ENCODE measurements at places on chromosomes 2 and 18.

DNA sequence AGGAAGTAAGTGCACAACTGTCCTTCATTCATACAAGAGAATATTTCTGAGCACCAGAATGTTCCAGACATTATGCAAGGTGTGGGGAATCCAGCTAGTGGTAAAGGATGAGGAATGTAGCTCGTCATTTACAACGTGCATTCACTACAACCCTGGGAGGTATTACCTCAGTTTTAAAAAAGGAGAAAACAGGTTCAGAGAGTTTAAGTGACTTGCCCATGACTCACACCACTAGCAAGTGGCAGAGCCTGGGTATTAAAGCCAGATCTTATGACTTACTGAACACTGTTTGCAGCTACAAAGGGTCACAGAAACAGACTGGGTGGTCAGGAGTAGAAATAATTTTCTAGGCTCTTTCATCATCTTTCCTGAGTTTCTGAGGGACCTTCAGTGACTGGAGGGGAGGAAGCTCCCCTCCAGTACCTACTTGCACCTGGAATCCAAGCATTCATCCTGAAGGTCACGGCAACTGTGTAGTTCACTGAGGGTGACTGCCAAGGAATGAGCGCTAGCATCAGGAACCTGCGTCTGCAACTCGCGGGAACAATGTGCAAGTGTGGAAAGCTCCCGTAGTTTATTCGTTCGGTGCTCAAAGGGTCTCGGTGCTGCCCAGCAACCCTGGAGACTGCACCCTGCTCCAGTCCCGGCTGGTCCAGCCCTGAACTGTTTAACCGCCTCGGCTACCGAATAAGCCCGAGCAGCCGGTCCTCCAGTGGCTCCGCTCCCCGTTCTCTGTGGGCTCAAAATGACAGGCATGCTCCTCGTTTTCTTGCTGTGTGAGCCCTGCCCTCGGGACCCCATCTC lies 647 bp downstream of the CCDC121 start:
- DNase-seq, result no peak

- no peak for DNase-seq
Measured at GRCh38 chr2:226124548-226125011, 675.0 kb downstream of the IRS1 start.

GRCh38 chr18:48138210-48138609 lies 207.8 kb upstream of the SMAD2 start:
- no peak for DNase-seq

DNA sequence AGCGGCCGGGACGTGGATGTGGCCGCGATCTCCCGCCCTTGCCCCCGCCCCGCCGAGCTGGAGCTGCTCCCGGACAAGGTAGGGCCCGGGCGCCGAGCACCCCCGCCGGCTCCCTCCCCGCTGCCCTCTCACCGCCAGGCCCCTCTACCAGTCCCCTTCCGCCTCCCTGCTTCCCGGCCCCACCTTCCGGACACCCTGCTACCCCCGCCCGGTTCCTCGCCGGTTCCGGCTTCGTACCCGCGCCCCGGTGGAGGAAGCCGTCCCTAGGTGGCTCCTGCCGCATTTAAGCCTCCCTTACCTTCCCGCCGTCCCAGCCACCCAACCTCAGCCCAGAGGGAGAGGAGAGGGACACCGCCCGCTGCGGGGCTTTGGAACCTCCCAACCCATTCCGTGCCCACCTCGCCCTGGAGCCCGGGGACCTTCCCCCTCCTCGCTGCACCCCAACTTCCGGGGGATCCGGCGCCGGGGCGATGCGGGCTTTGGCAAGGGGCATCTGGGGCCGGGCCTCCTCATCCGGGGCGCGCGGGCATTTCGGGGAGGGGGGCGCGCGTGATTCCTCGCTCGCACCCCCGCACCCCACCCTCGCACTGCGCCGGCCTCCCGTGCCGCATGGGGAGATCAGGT lies 475 bp downstream of the B3GNT2 start:
- peak; percentile 80 for DNase-seq

DNA sequence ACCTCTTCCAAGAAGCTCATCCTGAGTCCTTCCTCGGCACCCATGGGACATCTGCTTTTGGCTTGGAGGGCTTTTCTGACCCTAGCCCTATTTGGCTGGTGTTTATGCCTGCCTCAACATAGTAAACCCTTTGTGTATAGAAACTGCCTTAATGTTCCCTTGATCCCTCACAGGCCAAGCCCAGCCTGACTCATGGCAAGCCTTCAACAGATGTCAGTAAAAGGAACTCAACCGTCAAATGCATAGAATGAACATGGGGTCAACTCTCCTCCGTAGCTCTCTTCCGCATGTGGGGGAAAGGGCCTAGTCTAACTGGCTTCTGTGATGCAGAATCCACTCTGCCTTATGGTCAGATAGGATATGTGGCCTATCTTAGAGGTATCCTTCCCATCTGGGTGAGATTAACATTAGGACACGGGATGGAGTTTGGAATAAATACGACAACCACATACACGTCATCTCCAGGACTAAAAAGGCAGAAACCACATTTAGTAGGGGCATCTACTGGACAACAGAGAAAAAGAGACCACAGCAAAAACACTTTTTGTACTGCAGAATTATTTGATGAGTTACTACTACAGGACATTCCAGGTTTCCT lies 2.5 kb upstream of the NPAS2 start:
- no peak for DNase-seq

GRCh38 chr2:63888490-63889402 lies 47.0 kb downstream of the UGP2 start:
- peak; percentile 42 for DNase-seq

- no peak for DNase-seq
Measured at GRCh38 chr18:55897091-55897689, 309.2 kb upstream of the TCF4 start.

DNA sequence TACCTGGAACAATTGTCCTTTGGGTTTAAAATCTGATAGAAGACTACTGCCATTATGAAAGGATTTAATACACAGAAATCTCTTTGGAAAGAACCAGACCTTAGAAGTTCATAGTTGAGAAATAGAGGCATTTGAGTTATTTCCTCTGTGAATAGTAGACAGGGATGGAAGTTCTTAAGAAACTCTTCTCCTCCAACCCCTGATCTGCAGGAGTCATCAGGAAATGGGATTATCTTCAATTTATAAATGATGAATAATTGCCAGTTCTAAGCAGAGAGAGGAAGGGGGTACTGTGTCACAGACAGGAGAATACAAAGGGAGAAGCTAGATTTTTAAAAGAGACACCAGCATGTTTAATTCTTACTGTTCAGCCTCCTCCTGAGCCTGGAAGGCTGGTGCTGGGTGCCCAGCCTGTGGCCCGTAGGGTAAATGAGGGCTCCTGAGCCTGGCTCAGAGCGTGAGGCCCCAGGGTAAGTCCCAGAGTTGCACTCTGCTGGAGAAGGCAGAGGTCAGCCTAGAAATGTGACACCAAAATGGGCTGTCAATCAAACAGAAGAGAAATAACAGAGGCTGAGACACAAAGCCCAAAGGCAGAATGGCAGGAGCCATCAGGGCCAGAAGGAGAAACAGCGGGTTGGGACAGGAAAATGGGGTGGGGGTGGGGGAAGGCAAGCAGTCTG lies 58.2 kb upstream of the PKDCC start:
- DNase-seq, result no peak

All from thyroid gland (tissue), 4 donors.